Hematopoietic multipotent progenitor cell treated with erythropoietin and hydrocortisone succinate and interleukin-3 and kit ligand, for 6 days (in vitro differentiated cells): ENCODE measurements at places on chromosomes 1 and 21.

- DNase-seq: no peak
Measured at GRCh38 chr1:169048043-169048442, 58.4 kb upstream of the ATP1B1 start.

DNA sequence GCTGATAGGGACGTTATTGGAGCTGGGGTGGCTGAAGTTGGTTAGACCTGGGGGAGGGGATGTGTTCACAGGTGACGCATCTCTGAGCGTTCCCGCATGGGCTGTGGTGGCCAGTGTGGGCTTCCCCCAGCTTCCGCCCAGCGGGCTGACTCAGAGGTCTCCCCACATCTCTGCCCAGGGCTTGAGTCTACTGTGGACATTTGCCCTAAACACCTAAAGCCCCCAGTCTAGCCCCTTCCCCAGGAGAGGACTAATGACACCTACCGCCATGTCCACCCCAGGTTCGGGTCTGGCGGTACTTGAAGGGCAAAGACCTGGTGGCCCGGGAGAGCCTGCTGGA lies 2.0 kb downstream of the AGRN start:
- no peak for DNase-seq

GRCh38 chr1:3081171-3081683 lies 12.2 kb downstream of the PRDM16 start:
- no peak for DNase-seq

- DNase-seq: peak; percentile 79
Measured at GRCh38 chr1:74689621-74690363, 16.2 kb upstream of the ERICH3 start.

- DNase-seq: no peak
Measured at GRCh38 chr1:42340093-42340492, 5.1 kb upstream of the FOXJ3 start.

DNA sequence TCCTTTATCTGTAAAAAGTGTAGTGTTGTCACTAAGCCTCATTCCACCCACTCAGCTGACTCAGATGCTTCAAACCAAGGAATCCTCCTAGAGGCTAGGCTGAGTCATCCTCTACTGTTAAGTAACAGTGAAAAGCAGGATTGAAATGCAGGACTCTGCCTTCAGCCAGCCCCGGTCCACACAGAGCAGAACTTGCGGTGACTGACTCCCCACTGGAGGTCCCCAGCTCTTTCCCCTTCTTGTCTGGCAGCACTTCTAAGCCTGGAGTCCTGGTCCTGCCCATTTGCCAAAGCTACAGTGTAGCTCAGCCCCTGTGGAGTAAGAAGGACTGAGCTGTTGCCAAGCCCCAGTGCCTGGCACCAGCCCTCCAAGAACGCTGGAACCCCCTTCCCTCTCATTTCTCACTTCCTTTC lies 1.7 kb downstream of the RAB7B start:
- DNase-seq: peak; percentile 69

DNA sequence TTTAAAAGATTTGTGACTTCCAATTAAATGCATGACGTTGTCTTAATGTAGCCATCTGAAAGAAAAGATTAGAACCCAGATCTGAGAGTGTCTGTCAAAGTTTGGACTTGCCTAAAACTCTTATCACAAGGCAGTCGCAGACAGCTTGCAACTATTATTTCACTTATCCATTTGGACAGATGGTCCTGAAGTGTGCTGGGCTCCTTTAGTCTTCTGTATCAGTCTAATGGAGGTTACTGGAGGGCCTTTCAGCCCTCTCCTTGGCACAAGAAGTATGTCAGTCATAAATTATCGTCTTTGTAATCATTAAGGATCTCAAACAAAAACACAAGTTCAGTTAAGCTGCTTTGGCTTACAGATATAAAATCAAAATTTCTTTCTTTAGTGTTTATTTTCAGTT lies 15.5 kb downstream of the PROX1 start:
- no peak for DNase-seq

- peak; percentile 61 for DNase-seq
Measured at GRCh38 chr1:182253319-182253860, 138.2 kb downstream of the GLUL start.

- no peak for DNase-seq
Measured at GRCh38 chr1:214282630-214283242, 1.8 kb downstream of the SMYD2 start.

GRCh38 chr1:183239793-183240525 lies 53.9 kb downstream of the LAMC2 start:
- no peak for DNase-seq

- DNase-seq: no peak
Measured at GRCh38 chr1:84428235-84428634, 30.0 kb downstream of the DNASE2B start.

- no peak for DNase-seq
Measured at GRCh38 chr1:152419917-152420316, 5.9 kb upstream of the CRNN start.

DNA sequence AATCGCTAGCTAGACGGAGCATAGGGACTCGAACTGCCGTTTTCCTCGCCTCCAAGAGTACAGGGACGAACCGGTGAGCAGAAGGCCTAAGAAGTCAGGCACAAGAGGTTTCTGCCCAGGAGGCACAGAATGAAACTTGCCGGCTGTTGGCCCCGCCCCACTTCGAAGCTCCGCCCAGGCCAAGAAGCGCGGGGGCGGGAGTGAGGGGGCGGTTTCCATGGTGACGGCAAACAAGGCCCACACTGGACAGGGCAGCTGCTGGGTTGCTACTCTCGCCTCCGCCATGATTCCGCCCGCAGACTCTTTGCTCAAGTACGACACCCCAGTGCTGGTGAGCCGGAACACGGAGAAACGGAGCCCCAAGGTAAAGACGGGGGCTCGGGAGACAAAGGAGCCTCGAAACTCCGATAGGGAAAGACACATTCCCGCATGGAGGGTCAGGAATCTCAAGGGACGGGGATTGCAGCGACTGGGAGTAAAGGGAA lies at the start of gene DNALI1:
Gene DNALI1, plus strand, starts transcription at position 229 of the 485 bp plus-strand sequence. Its CDS starts 55 bp downstream, at position 284.
- peak; percentile 78 for DNase-seq

DNA sequence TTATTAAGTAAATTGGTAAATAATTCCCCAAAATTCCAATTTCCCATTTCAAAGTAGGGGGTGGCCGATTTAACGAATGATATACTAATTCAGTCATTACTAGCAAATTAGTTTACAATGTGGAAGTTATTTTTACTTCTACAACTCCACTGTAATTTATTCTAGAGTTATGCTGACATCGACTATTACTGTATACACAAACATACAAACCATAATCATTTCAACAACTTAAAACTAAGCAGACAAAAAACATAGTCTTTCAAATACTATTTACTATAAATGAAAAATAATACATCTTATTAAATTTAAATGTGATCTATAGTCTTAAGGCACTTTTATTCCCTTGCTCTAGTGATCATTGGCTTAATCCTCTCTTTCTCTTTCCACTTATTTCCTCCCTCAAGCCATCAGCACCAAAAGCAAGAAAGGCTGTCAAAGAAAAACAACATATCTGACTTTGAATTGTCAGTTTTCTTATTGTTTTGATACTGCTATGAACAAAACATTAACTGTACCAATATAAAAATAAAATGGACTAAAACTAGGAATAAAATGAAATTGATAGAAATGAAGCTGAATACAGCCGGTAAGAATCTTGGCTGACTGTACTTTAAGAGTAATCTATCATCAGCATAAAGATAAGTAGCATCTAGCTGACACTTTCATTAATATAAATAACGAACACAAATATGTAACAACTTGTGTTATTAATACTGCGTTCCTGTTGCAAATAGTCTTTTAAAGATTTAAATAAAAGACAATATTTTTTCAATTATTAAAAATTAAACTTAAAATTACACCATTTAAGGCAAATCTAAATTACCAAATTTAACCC lies 4.1 kb downstream of the CDC42BPA start:
- no peak for DNase-seq

DNA sequence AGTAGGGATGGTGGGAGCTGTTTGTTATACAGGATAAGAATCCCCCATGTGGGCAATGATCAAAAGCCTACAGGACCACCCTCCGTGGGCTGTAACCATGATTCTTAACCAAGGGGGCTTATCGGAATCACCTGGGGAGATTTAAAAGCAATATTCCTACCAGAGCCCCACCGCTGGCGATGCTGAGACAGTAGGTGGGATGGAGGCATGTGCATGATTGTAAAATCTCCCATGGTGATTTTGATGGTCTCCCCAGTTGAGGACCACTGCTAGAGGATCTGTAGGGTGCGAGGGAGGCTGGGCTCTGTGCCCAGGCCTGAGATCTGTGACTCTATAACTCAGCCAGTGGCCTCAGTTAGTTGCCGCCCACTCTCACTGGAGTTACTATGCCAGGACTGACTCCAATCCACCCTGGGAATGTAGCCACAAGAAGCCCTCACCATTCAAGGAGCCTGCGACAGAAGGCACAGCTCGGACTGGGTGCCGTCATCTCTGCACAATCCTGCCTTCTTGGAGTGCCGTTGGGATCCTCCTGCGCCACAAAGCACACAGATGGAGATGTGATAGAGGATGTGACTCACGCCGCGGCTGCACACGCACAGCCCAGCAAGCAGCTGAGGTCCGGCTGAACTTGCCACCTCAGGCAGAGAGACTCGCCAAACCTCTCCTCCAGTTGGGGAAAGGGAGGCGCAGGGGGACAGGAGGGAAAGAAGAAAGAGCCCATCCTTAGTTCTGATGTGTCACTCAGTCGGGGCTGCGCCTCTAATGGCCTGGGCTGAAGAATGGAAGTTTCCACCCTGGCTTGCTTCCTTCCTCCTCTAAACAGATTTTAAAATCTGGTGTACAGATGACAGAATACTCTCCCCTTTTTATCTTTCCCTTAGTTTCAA lies 26.5 kb downstream of the AKNAD1 start:
- DNase-seq: no peak

DNA sequence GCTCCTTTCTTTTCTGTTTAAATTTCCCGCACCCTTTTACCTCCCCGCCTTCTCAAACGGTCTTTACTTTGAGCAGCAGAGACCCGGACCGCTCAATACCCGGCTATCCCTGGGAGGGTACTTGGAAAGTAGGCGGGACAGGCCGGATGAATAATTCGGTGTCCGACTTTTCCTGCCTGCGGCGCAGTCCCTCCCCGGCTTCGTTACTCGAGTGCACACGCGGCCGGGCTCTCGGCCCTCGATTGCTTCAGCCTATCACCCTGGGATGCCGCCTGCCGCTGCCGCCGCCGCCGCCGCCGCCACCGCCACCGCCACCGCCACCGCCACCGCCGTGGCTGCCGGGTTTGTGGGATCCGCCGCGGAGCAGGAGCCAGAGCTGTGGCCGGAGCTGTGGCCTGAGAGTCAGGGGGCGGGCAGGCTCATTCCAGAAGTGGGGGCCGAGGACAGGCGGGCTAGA lies 382 bp upstream of the RASAL2 start:
- DNase-seq: peak; percentile 97
